HuH-7 (cell line): ENCODE measurements at places on chromosomes 5 and 9.

GRCh38 chr9:86052556-86053468 lies 46.5 kb downstream of the GOLM1 start:
- DNase-seq = no peak

DNA sequence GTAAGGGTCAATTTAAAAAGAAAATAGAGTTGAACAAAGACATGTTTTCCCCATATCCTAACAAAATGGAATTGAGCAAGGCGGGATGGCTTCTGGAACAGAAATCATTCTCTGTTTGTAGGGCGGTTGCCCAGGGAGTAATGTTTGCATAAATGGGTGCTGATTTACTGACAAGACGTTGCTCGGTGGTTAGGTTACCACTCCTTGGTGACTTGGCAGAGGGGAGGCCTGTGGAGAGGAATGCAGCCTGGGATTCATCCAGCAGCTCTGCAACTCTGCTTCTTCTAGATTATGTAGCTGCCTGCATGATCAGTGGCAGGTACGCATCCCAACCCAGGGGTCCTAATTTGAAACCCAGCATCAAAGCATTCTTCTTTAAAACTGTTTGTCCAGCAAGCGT lies 200.2 kb downstream of the CFAP90 start:
- DNase-seq = no peak

DNA sequence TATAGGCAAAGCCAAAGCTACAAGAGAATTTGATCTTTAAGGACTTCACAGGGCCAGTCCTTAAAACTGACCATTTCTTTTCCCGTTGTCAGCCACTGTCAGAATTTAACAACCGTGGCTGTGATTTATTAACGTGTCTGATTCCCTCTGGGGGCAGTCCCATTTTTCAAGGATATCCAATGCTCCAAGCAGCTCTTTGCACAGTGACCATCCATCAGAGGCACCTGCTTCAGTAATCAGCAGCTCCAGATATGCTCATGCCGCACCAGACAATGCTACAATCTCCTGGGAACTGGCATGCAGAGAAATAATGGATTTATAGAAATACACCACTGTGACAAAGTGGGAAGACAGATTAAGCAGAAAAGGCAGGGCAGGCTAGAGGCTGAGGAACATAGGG lies 163.3 kb upstream of the PPP1R2B start:
- no peak for DNase-seq

GRCh38 chr5:179342577-179342976 lies 2.7 kb downstream of the ADAMTS2 start:
- no peak for DNase-seq

GRCh38 chr5:84437673-84438315 lies 53.1 kb upstream of the EDIL3 start:
- DNase-seq = no peak

DNA sequence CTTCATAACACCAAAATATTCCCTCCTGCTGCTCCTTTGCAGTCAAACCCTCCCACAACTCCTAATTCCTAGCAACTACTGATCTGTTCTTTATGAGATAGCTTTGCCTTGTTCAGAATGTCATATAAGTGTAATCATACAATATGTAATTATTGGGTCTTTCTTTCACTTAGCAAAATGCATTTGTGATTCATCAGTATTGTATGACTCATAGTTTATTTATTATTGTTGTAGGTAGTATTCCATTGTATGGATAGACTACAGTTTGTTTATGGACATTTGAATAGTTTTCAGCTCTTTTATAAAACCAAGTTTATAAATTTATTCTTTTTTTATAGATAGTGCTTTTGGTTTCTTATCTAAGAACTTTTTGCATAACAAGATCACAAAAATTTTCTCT lies 468.2 kb upstream of the KIF2A start:
- no peak for DNase-seq

- DNase-seq = no peak
Measured at GRCh38 chr9:77819657-77820056, 171.5 kb upstream of the GNA14 start.

- no peak for DNase-seq
Measured at GRCh38 chr5:107023732-107024131, 647.0 kb downstream of the EFNA5 start.

DNA sequence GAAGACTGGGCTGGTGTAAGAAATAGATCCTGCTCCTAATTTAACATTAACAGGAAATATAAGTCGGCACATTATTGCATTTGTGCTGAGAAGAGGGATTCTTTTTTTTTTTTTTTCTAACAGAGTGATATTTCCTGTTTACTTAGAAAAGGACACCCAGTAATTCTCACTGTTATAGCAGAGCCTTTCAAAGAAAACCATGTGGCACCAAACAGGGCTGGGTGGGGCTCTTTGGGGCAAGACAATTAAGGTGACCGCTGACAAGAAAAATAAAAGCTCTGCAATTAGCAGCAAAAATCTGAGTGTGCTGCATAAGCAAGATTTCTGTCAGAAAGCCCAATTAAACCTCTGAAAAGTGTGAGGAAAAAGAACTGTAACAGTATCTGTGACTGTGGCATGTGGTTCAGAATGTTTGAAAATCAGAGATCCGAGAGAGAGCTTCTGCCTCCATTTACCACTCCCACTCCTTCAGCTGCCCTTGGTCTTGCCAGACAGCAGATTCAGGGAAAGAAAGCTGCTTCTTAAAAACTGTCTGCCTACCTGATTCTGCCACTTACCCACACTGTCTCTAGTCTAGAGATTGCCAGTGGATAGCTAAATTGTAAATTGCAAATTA lies 77.1 kb upstream of the IQGAP2 start:
- DNase-seq = no peak

- no peak for DNase-seq
Measured at GRCh38 chr9:11338130-11338529, 725.3 kb upstream of the PTPRD start.

DNA sequence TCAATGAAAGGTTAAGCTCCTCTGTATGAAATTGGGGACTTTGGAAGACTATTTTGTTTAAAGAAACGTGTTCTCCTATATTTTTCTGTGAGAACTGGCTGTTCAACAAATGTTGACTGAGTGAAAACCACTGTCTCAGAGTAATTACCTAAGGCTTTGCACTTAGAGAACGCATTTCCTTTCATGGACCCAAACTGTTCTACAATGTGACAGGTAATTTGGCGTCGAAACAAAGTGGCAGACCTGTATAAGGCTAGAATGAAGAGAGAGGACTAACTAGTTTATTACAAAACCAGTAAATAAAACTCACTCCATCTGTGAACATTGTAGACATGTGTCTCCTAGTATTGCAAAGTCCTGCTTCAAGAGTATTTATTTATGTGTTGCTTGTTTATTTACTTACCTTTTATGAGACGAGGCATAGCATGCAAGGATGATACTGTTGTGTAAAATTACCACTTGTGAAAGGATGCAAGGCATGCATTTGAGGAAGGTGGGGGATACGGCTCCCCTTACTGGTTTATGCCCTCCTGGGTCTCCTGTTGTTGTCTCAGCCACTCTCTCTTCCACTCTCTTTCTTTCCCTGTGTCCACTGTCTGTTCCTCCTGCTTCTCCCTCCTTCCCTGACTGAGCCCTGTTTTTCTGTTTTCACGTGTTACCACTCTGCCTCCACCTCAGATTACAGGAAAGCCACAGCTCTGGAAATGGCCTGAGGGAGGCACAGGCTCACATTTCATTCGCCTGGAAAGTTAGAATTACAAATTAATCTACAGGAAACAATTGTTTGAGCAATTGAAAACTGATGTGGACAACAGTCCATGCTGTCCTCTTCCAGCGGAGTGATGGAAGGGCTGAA lies 444.0 kb upstream of the ZNF608 start:
- no peak for DNase-seq

- DNase-seq = no peak
Measured at GRCh38 chr9:126390923-126391322, 64.3 kb downstream of the MVB12B start.
